ENCODE measurements at places on chromosomes 7 and 10. TPM values are rescaled to one million over a fixed set of nuclear protein-coding genes. Genes with fewer than 3 reads are reported as not detected.

Gene OR2A1
- total RNA-seq: not detected

Gene ZNF804B
- total RNA-seq: 3.6 TPM

Gene VSIR
- total RNA-seq: 57.8 TPM

Gene TEX36
- total RNA-seq: not detected

Gene TMEM209
- 11.8 TPM for total RNA-seq

Gene ABCA13
- total RNA-seq: not detected

Gene CCAR1
- 74.4 TPM for total RNA-seq

Gene NUDT13
- 0.96 TPM for total RNA-seq

Gene SPDYE8
- total RNA-seq: not detected

Gene MYO3A
- 0.32 TPM for total RNA-seq

Gene AKR1C8
- not detected for total RNA-seq

Gene ACHE
- total RNA-seq: 41.3 TPM

Gene PRKCQ
- total RNA-seq: 3.3 TPM

Gene CDH23
- total RNA-seq: 7.0 TPM

Gene RAPGEF5
- 251 TPM for total RNA-seq

Gene FAM25C
- total RNA-seq: not detected

Gene IL2RA
- not detected for total RNA-seq

Gene DYNC1I1
- total RNA-seq: 147 TPM

Gene NPFFR1
- total RNA-seq: 0.64 TPM

Gene ATOH7
- 2.0 TPM for total RNA-seq

Gene RBM20
- 3.7 TPM for total RNA-seq

Gene KCNH2
- total RNA-seq: 16.9 TPM

Gene NANOS1
- total RNA-seq: 5.3 TPM

Gene MEOX2
- total RNA-seq: 0.42 TPM

Gene TRIM74
- 3.1 TPM for total RNA-seq

Gene ABLIM1
- total RNA-seq: 179 TPM

Gene PSD
- 311 TPM for total RNA-seq

Gene VPS37D
- total RNA-seq: 9.1 TPM

Gene CUEDC2
- 82.1 TPM for total RNA-seq

Gene MAGI2
- 208 TPM for total RNA-seq

Gene PDE6C
- not detected for total RNA-seq

Gene CAMK1D
- total RNA-seq: 85.2 TPM

Gene CCDC172
- not detected for total RNA-seq

Gene NPSR1
- total RNA-seq: not detected

Gene RPEL1
- total RNA-seq: not detected

Gene MBL2
- not detected for total RNA-seq

Data from dorsolateral prefrontal cortex (tissue), 122 donors.